ENCODE measurements at places on chromosomes 2 and 18.

GRCh38 chr2:14231391-14231898 is 401.1 kb upstream of the LRATD1 start:
- DNase-seq, result no peak

- DNase-seq, result no peak
These were observed 415.9 kb downstream of the GRB14 start for GRCh38 chr2:164205347-164205746.

- no peak for DNase-seq
These were observed 290.9 kb downstream of the IRS1 start for GRCh38 chr2:226508683-226509082.

- peak; percentile 57 for DNase-seq
These were observed 90.8 kb downstream of the MIB1 start for GRCh38 chr18:21831413-21831831.

GRCh38 chr2:39938035-39938835 is 159.2 kb upstream of the THUMPD2 start:
- no peak for DNase-seq

DNA sequence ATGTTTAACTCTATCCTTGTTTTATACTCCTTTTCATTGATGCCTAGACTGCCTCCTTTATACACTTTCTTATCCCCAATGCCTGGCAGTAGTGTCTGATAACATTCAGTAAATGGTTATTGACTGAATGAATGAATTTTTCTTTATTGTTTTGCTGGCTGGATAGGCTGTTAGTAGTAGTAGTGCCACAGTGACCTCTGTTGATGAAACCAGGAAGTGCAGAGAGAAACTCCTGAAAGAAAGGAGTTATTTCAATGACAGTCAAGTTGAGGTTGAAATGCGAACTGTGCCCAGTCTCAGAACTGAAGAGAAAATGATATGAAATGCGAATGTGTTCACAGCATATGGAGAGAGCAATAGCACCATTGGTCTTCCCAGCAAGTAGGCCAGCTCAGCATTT is 26.8 kb upstream of the SLC9A2 start:
- no peak for DNase-seq

DNA sequence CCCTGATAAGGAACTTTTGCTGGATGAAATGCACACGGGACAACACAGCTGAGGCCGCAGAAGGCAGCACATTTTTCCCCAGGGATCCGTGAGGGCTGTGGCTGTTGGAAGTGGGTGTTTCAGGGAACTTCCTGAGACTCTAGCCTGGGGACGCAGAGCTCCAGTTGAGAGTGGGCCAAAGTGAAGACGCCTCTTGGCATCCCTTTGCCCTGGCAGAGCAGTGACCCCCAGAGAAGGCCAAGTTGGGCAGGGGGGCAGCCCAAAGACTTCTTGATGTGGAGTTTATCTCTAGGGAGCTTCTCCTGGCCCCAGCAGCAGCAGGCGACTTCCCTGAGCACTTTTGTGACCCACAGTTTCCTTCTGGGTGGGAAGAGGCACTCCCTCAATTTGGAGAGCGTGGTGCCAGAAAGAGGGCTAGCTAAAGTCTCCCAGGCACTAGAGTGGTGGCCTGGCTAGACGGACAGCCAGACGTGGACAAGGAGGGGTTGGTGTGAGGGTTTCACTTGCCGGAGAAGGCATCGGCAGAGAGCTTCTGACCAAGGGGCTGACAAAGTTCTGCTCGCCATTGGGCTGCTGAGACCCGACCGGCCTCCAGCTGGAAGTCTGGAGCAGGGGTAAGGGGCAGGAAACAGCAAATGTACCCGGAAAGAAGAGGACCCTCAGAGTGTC is 108.8 kb downstream of the ACKR3 start:
- DNase-seq, result peak; percentile 16

DNA sequence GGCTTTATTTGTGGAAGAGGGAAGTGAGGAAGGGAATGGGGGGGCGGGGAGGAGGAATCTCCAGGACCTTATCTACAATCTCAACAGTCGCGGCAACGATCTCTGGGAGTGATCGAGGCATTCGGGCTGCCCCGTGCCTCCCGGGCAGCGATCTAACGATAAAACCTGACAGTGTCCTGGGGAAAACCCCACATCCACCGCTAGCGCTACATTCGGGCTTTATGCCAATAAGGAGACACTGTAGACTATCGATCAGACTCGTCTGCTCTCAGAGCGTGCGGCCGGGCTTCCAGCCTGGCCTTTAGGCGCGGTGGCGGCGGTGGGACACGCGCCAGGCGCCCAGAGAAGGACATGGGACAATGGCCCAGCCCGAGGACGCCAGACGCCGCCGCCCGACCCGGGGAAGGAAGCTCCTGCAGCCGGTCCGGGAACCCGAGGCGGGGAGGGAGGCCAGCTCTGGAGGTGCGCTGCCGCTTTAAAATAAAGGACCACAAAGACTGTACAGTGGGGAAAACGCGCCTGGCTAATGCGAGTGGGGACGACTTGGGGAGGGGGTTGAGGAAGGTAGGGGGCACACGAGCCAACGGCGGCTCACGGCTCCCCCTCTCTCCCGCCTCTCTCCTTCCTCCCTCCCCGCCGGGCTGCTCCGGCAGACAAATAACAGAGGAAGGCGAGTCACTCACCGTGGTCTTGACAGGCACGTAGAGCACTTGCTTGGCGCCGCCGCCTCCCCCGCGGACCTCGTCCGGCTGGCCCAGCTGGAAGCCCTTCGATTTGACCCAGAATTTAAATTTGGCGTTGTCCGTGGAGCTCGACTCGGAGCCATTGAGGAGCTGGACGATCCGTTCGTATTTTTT is 2.2 kb downstream of the NOL4 start:
- peak; percentile 73 for DNase-seq

GRCh38 chr2:144583741-144584453 is 64.0 kb upstream of the ZEB2 start:
- no peak for DNase-seq

- DNase-seq, result no peak
These were observed 60.9 kb downstream of the LDLRAD4 start for GRCh38 chr18:13279181-13280069.

- no peak for DNase-seq
These were observed 1.7 kb upstream of the EML4 start for GRCh38 chr2:42167458-42167857.

DNA sequence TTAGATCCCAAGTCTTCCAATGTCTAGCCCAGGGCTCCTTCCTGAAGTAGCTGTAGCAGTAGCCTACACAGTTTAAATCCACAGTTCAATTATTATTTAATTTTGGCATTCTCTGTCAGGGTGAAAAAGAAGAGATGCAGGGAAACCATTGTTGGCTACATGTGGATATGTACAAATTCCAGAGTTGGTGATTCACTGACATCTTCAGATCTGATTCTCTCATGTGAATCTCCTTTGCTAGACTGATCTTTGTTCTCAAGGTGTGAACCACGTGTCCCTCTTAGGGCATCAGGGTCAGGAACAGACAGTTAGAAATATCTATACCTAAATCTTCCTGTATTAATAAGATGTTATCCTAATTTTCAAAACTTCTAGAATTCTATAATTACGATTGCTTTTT is 36.7 kb downstream of the ADCYAP1 start:
- DNase-seq, result no peak

DNA sequence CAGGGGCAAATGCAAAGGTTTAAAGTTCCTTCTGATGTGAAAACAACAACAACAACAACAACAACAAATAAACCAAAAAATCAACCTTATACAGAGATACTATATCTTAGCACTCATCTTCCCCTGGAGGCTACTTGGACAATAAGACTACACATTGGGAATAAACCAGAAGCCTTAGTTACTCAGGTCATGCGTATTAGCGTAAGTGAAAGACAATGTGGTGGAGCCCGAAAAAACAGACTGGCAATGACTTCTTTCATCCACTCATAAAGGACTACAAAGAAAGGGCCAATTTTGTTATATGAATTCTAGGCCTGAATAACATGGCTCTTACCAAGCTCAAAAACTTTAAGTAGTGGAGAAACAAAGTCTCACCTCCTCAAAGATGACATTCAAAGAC is 19.4 kb upstream of the PPP4R3B start:
- no peak for DNase-seq
